ENCODE measurements at places on chromosomes 3 and 15.

- no peak for DNase-seq
Measured at GRCh38 chr15:99974246-99974645, 241.0 kb upstream of the LYSMD4 start.

DNA sequence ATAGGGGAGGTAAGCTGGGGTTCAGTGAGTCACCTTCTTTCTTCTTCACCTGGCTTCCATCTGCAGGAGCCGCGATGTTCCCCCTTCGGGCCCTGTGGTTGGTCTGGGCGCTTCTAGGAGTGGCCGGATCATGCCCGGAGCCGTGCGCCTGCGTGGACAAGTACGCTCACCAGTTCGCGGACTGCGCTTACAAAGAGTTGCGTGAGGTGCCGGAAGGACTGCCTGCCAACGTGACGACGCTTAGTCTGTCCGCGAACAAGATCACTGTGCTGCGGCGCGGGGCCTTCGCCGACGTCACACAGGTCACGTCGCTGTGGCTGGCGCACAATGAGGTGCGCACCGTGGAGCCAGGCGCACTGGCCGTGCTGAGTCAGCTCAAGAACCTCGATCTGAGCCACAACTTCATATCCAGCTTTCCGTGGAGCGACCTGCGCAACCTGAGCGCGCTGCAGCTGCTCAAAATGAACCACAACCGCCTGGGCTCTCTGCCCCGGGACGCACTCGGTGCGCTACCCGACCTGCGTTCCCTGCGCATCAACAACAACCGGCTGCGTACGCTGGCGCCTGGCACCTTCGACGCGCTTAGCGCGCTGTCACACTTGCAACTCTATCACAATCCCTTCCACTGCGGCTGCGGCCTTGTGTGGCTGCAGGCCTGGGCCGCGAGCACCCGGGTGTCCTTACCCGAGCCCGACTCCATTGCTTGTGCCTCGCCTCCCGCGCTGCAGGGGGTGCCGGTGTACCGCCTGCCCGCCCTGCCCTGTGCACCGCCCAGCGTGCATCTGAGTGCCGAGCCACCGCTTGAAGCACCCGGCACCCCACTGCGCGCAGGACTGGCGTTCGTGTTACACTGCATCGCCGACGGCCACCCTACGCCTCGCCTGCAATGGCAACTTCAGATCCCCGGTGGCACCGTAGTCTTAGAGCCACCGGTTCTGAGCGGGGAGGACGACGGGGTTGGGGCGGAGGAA, 2.6 kb downstream of the ISLR2 start:
- DNase-seq, result no peak

DNA sequence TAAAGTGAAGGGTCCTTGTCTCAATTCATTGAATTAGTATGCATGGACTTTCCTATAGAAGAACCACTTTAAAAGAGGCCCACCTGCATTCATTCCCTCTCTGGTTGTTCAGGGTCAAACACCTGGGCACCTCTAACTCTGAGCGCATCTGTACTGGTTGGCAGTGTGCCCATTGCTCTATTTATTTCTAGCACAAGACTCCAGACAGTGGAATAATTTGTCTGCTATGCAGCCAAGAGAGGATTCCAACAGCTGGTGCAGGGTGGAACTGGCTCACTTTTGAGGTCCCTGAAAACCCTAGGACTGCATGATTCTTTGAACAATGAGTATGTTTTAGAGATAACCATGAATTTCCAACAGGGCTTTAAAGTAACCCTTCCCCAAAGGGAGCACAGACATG, 57.9 kb downstream of the CCDC33 start:
- DNase-seq, result no peak

- no peak for DNase-seq
Measured at GRCh38 chr3:127848131-127849129, 26.1 kb upstream of the MGLL start.

- no peak for DNase-seq
Measured at GRCh38 chr3:142363936-142364467, 83.8 kb downstream of the XRN1 start.

DNA sequence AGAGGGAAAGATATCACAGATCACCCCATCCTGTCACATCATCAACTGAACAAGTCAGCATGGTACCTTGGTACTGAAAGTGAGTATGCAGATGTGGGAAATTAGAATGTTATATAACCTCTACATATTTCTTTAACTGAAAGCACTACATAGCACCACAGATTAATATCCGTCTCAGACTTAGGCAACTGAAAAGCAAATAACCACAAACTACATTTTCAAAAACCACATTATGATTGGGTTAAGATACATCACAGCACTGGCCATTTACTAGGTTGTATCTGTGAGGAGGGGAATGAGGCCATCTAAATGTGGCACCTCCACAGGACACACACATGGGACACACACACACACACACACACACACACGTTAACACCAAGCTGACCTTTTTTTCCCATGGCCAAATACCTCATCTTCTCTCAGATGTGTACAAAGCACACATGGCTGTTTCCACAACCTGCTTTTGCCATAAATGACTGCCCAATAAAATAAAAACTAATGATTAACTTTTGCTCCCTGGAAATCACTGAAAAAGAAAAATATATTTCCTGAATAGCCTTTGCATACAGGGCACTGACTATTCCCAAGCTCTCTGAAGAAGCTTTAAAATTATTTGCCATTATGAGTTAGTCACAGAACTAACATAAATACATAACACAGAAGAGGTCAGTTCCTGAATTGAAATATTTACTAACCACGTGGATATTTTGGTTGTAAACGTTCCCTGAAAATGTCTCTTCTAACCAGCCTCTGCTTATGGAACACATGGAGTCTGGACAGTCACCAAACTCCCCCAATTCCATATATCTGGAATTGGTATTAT, 60.1 kb downstream of the SUMF1 start:
- no peak for DNase-seq

- no peak for DNase-seq
Measured at GRCh38 chr3:119747357-119747756, 34.5 kb upstream of the NR1I2 start.

- DNase-seq, result no peak
Measured at GRCh38 chr3:47452453-47453215, 23.1 kb downstream of the SCAP start.

DNA sequence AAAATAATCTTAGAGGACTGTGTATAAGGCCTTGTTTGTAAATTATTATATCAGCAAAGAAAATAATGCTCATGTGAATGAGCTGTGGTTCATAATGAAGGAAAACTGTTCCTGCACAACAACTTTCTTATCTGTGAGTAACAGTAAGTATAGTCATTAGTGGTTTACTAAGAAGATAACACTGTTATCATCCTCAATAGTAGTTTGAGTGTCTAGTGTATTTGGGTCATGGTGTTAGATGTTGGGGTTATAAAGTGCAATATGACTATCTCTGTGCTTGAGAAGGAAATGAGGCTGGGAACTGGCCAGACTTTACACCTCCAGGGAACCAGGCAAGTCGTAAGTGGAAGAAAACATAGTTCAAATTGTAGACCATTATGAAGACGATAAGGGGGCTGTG, 15.6 kb downstream of the VPS8 start:
- DNase-seq, result no peak

DNA sequence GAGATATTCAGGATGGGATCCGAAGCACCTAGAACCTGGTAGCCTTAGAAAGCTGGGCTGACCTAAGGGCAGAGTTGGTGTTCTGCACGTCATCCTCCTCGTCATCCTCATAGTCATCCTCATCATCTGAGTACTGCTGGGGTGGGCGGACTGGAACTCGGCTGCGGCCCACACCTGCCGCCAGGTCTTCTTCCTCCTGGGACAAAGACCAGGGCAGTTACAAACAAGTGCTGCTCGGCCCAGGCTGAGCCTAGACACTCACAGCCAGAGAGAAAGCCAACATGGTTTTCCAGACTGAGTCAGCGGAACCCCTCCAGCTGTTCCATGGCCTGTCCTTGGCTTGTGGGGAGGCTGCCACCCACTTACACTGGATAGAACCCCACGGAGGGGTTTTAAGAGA, 40.5 kb downstream of the SEMA3G start:
- no peak for DNase-seq

- peak; percentile 7 for DNase-seq
Measured at GRCh38 chr15:98085003-98085639, 124.6 kb downstream of the ARRDC4 start.

GRCh38 chr3:11373654-11374053, 101.5 kb downstream of the ATG7 start:
- DNase-seq, result no peak

- no peak for DNase-seq
Measured at GRCh38 chr3:101876142-101876541, 26.8 kb downstream of the NFKBIZ start.

DNA sequence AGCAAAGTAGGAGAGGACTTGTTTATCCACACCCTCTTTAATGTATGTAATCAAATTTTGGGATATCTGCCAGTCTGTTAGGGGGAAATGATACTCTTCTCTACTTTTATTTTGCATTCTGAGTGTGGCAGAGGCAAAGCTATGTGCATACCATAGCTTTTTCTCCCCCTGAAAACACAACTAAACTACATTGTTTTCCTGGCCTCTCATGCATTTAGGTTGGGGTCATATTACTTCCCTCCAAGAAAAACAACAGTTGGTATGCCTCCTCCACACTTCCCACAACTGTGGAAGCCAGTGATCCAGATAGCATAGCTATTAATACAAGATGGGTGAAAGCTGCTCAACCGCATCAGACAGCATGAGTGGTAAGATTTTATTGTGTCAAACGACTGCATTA, 6.9 kb downstream of the RPL15 start:
- no peak for DNase-seq

GRCh38 chr15:50149090-50149489, 30.1 kb upstream of the ATP8B4 start:
- DNase-seq, result no peak

DNA sequence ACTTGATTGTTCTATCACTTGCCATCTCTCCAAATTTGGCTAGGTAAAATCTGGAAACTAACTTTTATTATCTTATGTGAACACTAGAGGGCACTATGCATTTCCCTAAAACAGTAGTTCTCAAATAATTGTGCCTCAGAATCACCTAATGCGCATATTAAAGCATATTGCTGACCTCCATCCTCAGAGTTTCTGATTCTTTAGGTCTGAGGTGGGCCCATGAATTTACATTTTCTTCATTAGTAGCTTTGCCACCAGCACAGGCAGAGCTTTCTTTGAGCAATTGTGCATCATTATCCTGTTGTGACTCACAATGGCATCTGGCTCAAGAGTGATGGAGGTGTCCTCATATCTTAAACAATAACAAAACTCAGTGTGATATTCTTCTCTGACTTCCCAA, 17.5 kb upstream of the BCHE start:
- DNase-seq, result no peak

- no peak for DNase-seq
Measured at GRCh38 chr3:76044601-76045600, 259.6 kb upstream of the ZNF717 start.

GRCh38 chr3:107284612-107285011, 92.6 kb upstream of the CCDC54 start:
- no peak for DNase-seq

DNA sequence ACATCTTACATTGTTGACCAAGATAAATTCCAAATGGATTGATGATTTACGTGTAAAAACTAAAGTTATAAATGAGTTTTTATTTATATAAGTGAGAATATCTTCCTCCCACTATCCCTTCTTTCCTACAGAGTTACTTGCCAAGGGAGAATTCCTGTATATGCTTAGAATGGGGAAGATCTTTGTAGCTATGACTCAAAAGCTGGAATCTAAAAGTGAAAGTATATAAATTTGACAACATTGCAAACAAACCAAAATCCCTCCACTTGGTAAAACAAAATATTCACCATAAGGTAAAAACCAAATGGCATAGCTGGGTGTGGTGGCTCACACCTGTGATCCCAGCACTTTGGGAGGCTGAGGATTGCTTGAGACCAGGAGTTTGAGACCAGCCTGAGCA, 52.7 kb upstream of the GCNT3 start:
- DNase-seq, result no peak

GRCh38 chr15:44426975-44427755, at the start of gene CTDSPL2:
Gene CTDSPL2, plus strand, starts transcription at chr15:44427629. Its CDS starts 31,386 bp downstream, at chr15:44459015.
- peak; percentile 85 for DNase-seq

DNA sequence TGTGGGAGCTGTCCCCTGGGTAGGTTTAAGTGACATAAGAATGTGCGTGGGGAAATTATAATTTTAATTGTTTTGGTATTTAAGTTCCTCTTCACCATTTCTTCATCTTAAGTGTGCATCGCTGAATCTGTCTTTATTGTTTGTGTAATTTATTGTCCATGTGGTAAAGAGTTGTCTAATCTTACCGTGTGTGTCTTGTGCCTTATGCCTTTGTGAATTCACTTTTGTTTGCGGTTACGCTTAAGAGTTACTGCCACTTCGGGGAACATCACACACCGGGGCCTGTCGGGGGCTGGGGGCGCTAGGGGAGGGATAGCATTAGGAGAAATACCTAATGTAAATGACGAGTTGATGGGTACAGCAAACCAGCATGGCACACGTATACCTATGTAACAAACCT, 767 bp downstream of the WDR48 start:
- DNase-seq, result no peak

Data from activated CD8-positive, alpha-beta memory T cell treated with anti-CD3 and anti-CD28 coated beads for 4 hours (primary cell).